ENCODE measurements at places on chromosomes 1 and 21. TPM values are rescaled to one million over a fixed set of nuclear protein-coding genes. Genes with fewer than 3 reads are reported as not detected.

- no peak for DNase-seq
These were observed 296.3 kb upstream of the ZP4 start for GRCh38 chr1:238186887-238187574.

DNA sequence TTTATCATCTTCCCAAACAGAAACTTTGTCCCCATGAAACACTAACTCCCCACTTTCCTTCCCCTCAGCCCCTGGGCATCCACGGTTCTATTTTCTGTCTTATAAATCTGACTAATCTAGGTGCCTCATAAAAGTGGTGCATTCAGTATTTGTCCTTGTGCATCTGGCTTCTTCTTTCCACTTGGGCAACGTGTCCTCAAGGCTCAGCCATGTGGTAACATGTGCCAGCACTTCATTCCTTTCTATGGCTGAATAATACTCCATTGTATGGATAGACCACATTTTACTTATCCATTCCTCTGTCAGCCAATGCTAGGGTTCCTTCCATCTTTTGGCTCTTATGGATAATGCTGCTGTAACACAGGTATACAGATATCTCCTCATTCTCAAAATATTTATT, 305.0 kb upstream of the RUNX1 start:
- DNase-seq = no peak

Gene PLA2G4A
- 3.2 TPM for polyA plus RNA-seq

Gene SLC9C2
- polyA plus RNA-seq = not detected
